ENCODE measurements at places on chromosomes 5 and 9.

GRCh38 chr5:6266671-6267197, 111.6 kb downstream of the MED10 start:
- no peak overlapping the region for H3K4me3 ChIP-seq
- no peak for DNase-seq
- H3K27me3 ChIP-seq = no peaks in the 10 kb centered on the region
- no peaks in the 10 kb centered on the region for H3K36me3 ChIP-seq

DNA sequence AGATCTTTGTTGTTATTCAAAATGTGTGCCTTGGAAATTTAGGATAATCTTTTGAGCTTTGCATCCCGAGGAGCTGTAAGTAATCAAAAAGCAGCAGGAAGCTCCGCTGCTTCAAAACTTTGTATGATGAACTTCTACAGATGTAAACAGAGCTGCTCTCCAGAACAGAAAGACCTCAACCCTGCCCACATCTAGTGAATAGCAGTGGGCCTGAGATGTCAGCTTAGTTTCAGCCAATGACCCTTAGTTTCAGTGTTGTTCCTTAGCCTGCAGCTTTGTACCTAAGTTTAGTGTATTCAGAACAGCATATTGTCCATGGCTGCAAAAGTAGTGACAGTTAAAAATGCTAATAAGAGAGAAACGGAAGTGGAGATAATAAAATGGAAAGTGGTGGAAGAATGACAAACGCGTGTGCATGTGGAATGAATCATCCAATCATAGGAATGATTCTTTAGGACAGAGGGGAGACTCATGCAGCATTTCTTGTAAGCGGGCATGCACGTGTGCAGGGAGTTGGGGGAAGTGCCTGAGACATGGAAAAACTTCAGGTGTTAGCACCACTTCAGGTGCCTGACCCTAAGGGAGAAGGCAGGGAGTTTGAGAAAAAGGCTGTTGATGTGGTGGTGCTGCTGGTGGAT, 24.9 kb downstream of the SNX24 start:
- DNase-seq = no peak
- H3K36me3 ChIP-seq = no peaks in the 10 kb centered on the region
- no peaks in the 10 kb centered on the region for H3K4me1 ChIP-seq

GRCh38 chr5:4817767-4818166, 322.4 kb upstream of the ADAMTS16 start:
- DNase-seq = no peak
- H3K36me3 ChIP-seq = no peaks in the 10 kb centered on the region
- no peaks in the 10 kb centered on the region for H3K4me1 ChIP-seq
- no peak overlapping the region for H3K27ac ChIP-seq

DNA sequence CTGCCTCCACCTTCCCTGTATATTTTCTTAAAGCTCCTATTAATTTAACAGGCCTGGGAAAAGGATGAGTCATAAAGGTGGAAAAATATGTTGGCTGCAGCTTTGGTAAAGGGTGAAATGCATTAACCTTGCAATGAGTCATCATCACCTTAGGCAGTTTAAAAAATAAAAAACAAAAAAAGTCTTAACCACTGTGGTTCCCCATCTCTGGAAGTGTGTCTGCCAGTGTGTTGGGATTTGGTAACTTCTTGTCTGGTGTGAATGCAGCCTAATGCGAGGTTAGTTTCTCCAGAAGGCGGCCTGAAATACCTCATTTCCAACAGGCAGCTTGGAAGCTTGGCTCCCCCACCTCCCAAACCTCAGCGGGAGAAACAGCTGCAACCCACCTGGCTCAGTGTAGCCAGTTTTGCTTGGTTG, 265.3 kb upstream of the GAS1 start:
- H3K36me3 ChIP-seq = no peaks in the 10 kb centered on the region
- H3K27ac ChIP-seq = no peak overlapping the region
- no peak overlapping the region for H3K4me3 ChIP-seq
- no peak for DNase-seq

DNA sequence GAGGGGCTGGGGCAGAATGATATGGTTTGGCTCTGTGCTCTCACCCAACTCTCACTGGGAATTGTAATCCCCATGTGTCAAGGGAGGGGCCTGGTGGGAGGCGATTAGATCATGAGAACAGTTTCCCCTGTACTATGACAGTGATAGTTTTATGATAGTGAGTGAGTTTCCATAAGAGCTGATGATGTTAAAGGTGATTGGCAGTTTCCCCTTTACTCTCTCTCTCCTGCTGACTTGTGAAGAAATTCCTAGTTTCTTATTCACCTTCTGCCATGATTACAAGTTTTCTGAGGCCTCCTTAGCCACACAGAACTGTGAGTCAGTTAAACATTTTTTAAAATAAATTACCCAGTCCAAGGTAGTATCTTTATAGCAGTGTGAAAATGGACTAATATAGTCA, 120.4 kb upstream of the CDH9 start:
- no peaks in the 10 kb centered on the region for H3K36me3 ChIP-seq
- H3K27me3 ChIP-seq = no peaks in the 10 kb centered on the region
- DNase-seq = no peak
- H3K4me3 ChIP-seq = no peak overlapping the region
- no peaks in the 10 kb centered on the region for H3K4me1 ChIP-seq

GRCh38 chr9:98823666-98824334, 16.3 kb downstream of the GALNT12 start:
- no peak overlapping the region for H3K4me3 ChIP-seq
- peaks cover 5% of the 10 kb centered on the region for H3K36me3 ChIP-seq
- no peak overlapping the region for H3K27ac ChIP-seq
- H3K4me1 ChIP-seq = no peaks in the 10 kb centered on the region
